Activated CD4-positive, alpha-beta memory T cell treated with anti-CD3 and anti-CD28 coated beads, Interleukin-2, amount 10 ng/mL, durations not matched to agents 7 days and 5 days (primary cell): ENCODE measurements at places on chromosomes 11 and 22. TPM values are rescaled to one million over a fixed set of nuclear protein-coding genes. Genes with fewer than 3 reads are reported as not detected.

GRCh38 chr22:25395915-25396314 is 168.6 kb upstream of the GRK3 start:
- no peak for DNase-seq
- H3K27me3 ChIP-seq, result no peaks in the 10 kb centered on the region
- no peak overlapping the region for H3K27ac ChIP-seq
- H3K4me1 ChIP-seq, result peaks cover 28% of the 10 kb centered on the region
- H3K36me3 ChIP-seq, result no peaks in the 10 kb centered on the region
- no peak overlapping the region for H3K4me3 ChIP-seq

- peaks cover 22% of the 10 kb centered on the region for H3K4me1 ChIP-seq
- no peak overlapping the region for H3K4me3 ChIP-seq
- DNase-seq, result no peak
- H3K27me3 ChIP-seq, result no peaks in the 10 kb centered on the region
Measured at GRCh38 chr11:111944651-111945051, 7.5 kb downstream of the DIXDC1 start.

DNA sequence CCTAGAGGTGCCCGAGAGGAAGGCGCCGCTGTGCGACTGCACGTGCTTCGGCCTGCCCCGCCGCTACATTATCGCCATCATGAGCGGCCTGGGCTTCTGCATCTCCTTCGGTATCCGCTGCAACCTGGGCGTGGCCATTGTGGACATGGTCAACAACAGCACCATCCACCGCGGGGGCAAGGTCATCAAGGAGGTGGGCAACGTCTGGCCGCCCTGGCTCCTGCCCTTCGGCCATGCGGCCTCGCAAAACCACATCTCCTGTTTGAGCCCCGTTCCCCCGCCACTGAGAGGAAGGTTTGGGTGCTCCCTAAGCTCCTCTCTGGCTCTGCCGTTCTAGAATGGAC is 3.4 kb downstream of the SLC17A6 start:
- peaks cover 75% of the 10 kb centered on the region for H3K27me3 ChIP-seq
- H3K27ac ChIP-seq, result no peak overlapping the region
- no peak for DNase-seq

- peak; percentile 50 for DNase-seq
- H3K27ac ChIP-seq, result no peak overlapping the region
- no peak overlapping the region for H3K4me3 ChIP-seq
- peaks cover 12% of the 10 kb centered on the region for H3K36me3 ChIP-seq
Measured at GRCh38 chr11:6229911-6230310, 4.5 kb downstream of the FHIP1B start.

- H3K36me3 ChIP-seq, result no peaks in the 10 kb centered on the region
- peaks cover 2% of the 10 kb centered on the region for H3K27me3 ChIP-seq
- peaks cover 70% of the 10 kb centered on the region for H3K4me1 ChIP-seq
- no peak overlapping the region for H3K4me3 ChIP-seq
Measured at GRCh38 chr22:36544107-36544620, 15.2 kb upstream of the EIF3D start.

DNA sequence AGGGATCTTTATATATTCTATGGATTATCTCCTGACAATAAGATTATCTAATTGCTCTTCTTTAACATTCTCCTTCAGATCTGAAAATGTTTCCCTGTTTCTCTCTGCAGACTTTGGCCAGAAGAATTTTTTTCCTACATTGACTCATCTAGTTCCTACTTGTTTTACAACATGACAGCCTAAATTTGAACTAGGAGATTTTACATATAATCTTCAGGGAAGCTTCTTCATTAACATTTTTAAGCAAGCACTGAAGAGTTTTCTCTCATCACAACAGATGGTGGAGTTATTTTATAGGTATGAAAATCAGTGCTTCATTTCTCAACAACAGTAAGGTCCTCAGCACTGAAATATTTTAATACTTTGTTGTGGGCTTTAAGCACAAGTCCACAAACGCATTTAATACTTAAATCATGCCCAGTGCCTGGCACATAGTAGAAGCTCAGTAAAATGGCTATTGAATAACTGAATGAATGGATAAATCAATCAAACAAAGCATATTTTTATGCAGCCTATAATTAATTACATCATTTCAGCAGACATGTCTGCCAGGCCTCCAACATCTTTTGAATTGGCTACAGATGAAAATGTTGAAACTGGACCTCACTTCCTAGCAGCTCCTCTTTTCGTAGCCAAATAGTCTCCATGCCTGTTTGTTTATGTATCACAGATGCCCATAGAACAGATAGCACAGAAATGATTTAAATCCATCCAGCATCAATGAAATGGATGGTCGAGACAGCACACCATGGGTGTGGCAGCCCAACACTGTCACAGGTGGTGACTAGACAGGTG is 117.3 kb upstream of the POU2AF2 start:
- no peaks in the 10 kb centered on the region for H3K4me1 ChIP-seq
- no peak overlapping the region for H3K27ac ChIP-seq
- H3K4me3 ChIP-seq, result no peak overlapping the region
- no peak for DNase-seq

DNA sequence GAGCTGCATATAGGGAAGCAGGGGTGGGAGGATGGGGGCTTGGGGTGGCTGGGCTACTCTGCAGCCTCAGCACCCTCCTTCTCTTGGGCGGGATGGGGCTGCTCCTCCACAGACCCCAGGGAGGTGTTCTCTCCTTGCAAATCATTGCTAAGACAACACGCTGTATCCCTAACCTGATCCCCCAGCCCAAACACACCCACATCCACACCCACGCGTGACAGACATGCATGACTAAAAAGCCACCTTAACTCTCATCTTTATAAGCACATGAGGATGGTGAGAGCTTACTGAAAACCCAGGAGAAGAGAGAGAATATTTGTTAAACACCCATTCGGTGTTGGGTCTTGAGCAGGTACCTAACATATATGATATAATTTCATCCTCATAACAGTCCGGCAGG is 39.9 kb upstream of the EIF3D start:
- no peak overlapping the region for H3K27ac ChIP-seq
- H3K27me3 ChIP-seq, result peaks cover 30% of the 10 kb centered on the region
- no peak for DNase-seq
- H3K4me1 ChIP-seq, result no peaks in the 10 kb centered on the region

DNA sequence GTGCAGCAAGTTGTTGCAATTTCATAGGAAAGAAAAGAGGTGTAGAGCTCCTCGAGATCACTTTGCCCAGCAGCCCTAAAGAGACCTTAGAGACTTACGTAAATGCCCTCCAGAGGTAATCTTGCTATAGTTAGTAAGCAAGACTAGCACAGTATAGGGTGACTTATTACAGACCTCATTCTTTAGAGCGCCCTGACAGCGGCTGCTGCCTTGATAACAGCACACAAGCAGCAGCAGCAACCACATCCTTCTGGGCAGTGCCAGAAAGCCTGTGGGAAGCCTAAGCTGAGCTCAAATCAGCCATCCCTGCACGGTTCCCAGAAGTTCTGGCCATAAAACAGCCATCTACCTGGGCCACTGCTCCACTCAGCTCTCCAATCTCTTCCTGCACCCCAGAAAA is 22.6 kb upstream of the OR56B1 start:
- H3K4me1 ChIP-seq, result no peaks in the 10 kb centered on the region
- peaks cover 23% of the 10 kb centered on the region for H3K36me3 ChIP-seq
- no peak for DNase-seq
- no peak overlapping the region for H3K27ac ChIP-seq

ZNF70 gene
- total RNA-seq, result 1.6 TPM
